ENCODE measurements at places on chromosomes 3 and 15.

GRCh38 chr3:19901918-19902317, 32.1 kb downstream of the EFHB start:
- no peak for DNase-seq

- no peak for DNase-seq
These were observed 319.9 kb upstream of the ICE2 start for GRCh38 chr15:60798821-60799220.

DNA sequence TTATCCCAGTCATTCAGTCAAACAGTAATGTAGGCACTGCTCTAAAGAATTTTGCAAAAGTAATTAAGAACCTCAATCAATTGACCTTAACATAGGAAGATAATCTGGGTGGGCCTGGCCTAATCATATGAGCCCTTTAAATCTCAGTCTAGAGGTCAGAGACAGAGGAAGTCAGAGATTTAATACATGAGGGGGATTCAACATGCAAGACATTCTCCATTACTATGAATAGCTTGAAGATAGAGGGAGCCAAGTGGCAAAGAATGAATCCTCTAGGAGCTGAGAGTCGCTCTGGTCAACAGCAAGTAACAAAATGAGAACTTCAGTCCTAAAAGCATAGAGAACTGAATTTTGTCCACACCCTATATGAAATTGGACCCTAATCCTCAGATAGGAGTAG, 39.0 kb upstream of the MBNL1 start:
- no peak for DNase-seq

DNA sequence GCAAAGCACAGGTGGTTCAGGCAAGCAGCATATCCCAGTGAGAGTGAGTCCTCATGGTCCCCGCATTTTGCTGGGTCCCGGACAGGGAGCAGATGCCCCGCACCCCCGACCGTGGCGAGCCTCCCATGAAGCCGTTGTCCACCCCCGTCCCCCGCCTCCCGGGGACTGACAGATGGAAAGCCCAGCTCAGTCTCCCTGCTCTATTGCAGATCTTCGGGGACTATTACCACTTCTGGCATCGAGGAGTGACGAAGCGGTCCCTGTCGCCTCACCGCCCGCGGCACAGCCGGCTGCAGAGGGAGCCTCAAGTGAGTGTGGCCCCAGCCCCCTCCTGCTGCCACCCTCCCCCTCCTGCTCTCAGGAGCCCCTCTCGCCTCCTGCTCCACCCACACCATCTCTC, 7.7 kb downstream of the FURIN start:
- DNase-seq = no peak

DNA sequence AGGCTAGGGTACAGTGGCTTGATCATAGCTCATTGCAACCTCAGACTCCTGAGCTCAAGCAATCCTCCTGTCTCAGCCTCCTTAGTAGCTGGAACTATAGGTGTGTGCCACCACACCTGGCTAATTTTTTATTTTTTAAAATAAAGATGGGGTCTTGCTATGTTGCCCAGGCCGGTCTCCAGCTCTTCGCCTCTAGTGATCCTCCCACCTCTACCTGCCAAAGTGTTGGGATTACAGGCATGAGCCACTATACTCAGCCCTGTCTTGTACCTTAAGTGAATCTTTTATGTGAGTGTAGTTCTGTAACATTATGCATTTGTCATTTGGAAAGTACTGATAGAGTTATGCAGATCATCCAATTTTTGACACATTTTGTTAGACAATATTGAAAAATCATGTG, 66.9 kb upstream of the C15orf39 start:
- DNase-seq = no peak

DNA sequence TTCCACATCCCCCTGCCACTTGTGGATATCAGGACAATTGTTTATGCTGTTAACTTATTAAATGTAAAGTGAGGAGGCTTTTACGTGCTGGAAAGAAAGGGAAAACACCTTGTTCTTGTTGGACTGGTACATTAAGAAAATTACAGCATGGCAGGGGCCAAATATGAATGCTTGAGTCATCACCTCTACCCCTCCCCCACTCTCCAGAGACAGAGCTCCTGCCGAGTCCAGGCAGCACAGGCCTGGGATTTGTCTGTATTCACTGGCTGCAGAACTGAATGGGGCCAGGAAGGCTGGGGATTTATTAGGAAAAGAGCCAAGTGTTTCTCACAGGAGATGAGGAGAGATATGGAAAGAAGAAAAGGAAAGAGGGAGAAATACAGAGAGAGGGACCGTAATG, 308.9 kb downstream of the EPHB1 start:
- no peak for DNase-seq

GRCh38 chr3:42009456-42009855, 47.6 kb upstream of the ULK4 start:
- DNase-seq = no peak

DNA sequence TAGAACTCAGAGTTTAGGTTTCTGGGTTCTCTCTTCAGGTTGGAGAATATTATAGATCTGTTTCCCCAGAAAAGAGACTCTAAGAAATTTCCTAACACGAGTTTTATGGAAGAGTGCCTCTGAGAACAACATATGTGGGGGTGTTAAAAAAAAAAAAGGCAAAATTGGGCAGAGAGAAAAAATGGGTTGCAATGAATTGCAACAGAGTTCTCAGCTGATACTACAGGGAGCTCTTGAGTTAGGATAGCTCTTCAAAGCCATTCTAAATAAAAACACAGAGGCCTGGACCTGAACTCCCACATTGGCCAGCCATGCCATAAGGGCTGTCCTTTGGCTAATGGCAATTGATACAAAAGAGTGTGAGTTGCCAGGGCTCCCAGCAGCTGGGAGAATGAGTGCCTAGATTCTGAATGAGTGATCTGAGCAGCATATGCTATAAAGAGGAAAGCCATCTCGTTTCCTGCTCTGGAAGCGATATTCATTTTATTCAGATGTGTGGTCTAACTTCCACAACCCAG, 20.1 kb upstream of the UBE2E2 start:
- DNase-seq = no peak

DNA sequence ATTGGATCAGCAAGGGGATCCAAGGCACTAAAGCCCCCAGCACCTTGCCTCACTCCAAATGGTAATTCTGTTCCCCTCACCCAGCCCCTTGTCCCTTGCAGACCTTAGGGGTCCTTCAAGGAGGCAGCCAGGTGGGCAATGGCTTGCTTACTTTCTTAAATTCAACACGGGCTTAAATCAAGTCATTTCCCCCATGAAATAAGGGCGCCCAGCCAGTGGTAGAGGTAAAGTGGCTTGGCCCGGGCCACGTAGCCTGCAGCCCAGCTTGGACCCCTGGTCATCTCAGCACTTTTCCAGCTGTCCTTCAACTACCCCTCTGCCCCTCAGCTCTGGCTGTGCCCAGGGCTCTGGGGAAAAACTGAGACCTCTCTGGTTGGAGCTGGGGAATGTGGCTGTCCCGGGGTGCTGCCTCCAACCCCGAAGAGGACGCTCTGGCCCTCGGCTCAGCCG, 1.2 kb downstream of the PSTPIP1 start:
- DNase-seq = no peak

DNA sequence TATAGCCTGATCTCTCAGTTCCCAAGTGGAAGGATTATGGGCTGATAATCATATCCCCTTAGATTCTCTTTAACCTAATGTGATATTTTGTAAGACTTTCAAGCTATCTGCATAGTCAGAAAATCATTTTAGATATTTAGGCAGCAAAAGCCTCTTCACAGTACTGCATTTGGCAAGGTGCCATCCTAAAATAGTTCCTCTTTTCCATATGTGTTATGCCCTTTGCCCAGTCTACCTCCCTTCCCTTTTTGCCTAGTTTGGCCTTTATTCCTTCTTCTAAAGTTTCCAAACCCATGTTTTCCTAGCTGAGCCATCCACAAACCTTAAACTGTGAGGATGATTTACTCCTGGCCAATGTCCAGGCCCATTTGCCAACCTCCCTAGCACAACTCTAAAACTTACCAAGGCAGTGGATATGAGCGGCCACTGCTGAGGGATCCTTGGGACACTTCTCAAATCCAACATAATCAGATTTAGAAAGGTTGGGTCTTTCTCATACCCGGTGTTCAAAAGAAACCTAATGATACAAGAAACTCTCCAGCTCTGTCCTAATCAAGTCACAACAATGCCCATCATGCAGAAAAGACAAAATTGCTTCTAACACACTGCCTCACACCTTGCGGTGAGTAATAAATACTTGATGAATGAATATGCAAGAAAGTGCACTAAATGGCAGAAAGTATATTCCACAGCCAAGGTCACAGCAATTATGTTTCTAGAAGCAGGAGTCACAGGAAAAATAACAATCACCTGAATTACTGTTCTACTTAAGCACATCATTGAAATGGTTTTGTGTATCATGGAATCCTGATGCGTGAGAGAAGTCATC, 493.9 kb downstream of the NLGN1 start:
- no peak for DNase-seq

- DNase-seq = no peak
These were observed 272.7 kb upstream of the RGMA start for GRCh38 chr15:93361703-93362102.

- DNase-seq = no peak
These were observed 198.9 kb downstream of the ADAMTS9 start for GRCh38 chr3:64488939-64489338.

DNA sequence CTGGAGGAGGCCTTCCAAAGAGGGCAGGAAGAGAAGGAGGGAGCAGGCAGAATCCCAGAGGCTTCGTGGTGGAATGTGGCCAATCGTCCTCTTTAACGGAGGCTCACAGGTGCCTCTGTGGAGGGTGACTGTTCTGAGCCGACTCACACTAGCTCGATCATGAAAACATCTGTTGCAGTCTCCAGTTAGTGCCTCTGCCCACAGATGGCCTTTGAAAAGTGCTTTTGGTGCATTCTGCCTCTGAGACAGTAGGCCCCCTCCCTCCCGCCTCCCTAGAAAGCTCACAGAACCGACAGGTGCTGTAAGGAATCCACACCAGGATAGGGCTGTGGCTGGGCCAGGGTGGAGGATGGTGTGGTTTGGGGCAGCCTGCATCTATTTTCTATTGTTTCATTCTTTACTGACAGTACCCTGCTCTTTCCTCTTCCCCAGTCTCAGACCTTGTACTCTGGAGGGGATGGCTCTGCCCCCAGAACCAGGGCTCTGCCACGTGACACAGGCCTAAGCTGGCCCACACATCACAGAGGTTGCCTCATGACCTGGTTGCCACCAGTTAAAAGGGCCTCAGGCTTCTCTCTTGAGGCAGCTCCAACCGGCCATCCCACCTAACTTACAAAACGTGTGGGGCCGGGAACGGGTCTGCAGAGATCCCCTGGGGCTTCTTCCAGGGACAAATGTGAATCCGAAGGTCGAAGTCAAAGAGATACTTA, 27.2 kb upstream of the PIGZ start:
- DNase-seq = no peak

- DNase-seq = peak; percentile 34
These were observed 51.0 kb upstream of the SPSB4 start for GRCh38 chr3:141000027-141000663.

GRCh38 chr3:169295126-169295525, 368.4 kb downstream of the MECOM start:
- no peak for DNase-seq

DNA sequence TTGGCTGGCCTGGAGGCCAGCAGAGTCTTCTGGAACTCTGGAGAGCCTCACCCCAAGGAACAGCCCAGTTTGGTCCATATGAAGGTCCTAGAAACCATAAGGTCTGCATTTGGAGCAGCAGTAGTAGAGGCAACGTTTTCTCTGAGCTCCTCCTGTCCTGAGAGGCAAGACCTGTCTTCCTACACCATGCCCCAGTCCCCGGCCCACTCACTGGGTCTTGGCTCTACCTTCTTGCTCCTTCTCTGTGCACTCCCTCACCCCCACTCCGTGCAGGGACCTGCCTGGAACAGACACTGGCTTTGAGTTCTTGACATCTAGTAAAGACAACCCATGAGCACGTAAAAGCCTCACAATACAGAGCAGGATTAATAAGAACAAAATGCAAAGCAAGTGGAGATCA, 76.6 kb downstream of the CHRD start:
- no peak for DNase-seq

- DNase-seq = no peak
These were observed 123.4 kb downstream of the ABI3BP start for GRCh38 chr3:100869787-100870186.

DNA sequence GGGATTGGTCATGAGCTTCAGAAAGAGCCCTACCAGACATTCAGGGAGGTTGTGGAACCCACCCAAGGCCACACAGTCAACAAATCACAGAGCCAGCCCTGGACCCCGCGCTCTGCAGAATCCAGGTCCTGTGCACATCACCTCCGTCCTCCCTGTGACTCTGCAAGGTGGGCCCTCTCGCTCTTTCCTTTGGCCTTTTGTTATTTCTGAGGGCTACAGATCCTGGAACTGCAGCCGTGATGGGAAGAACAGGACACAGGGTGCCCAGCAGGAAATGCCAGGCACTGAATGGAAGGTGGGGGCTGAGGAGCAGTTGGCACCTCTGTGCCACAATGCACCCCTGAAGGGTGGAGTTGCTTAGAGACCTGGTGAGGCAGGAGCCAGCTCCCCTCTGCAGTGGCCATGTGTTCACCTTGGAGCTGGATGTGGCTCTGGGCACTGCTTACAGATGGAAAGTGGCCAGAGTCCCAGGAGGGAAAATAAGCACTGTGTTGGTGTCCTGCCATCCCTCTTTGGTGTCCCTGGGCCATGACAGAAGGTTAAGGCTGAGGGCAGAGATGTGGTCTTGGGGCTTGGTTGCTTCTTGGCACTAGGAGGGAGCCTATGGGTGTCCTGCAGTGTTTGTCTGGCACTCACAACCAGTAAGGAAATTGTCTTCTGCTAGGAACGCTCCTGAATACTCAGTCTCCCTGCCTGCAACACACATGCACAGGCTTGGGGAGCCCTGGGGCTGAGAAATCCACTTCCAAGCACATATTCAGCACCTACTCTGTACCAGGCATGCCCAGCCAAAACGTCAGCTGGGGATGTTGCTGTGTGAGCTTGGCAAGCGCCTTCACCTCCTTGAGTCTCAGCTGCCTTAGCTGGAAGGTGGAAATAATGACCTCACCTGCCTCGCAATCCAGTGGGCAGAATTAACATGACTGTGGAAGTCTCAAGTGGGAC, 98.0 kb upstream of the SLC6A6 start:
- DNase-seq = no peak

GRCh38 chr3:196323016-196323415, 5.0 kb upstream of the DYNLT2B start:
- DNase-seq = no peak

DNA sequence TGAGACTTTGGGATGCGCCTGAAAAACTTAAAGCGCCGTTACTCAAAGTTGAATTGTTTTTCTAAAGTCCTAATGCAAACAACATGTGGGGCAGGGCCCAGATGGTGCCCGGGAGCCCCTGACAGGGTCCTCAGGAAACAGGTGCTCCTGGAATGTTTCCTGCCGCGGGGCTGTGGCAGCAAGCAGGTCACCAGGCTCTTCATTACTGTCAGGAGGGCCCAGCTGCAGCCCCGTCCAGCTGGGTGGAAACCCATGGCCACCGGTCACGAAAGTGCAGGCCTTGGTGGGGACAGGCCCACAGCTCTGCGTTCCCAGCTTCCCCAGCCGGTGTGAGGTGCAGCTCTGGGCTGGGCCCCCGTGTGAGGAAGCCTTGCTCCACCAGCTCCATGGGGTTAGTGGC, 63.9 kb upstream of the GATA2 start:
- DNase-seq = no peak

- no peak for DNase-seq
These were observed 325.2 kb downstream of the DIPK2A start for GRCh38 chr3:144296808-144297207.

- DNase-seq = no peak
These were observed 31.7 kb downstream of the GOLGA6A start for GRCh38 chr15:74050556-74051234.
